HCT116 (cell line): ENCODE measurements at places on chromosomes 6 and 20. TPM values are rescaled to one million over a fixed set of nuclear protein-coding genes. Genes with fewer than 3 reads are reported as not detected.

SPO11 gene
- total RNA-seq, result not detected

- no peaks in the 10 kb centered on the region for H3K36me3 ChIP-seq
- no peaks in the 10 kb centered on the region for H3K4me1 ChIP-seq
- DNase-seq, result no peak
- H3K27me3 ChIP-seq, result no peaks in the 10 kb centered on the region
These were observed 24.5 kb upstream of the SNAP25 start for GRCh38 chr20:10194166-10194565.

RGS19 gene
- total RNA-seq, result 21.4 TPM

ARMC12 gene
- 0.79 TPM for total RNA-seq

DNA sequence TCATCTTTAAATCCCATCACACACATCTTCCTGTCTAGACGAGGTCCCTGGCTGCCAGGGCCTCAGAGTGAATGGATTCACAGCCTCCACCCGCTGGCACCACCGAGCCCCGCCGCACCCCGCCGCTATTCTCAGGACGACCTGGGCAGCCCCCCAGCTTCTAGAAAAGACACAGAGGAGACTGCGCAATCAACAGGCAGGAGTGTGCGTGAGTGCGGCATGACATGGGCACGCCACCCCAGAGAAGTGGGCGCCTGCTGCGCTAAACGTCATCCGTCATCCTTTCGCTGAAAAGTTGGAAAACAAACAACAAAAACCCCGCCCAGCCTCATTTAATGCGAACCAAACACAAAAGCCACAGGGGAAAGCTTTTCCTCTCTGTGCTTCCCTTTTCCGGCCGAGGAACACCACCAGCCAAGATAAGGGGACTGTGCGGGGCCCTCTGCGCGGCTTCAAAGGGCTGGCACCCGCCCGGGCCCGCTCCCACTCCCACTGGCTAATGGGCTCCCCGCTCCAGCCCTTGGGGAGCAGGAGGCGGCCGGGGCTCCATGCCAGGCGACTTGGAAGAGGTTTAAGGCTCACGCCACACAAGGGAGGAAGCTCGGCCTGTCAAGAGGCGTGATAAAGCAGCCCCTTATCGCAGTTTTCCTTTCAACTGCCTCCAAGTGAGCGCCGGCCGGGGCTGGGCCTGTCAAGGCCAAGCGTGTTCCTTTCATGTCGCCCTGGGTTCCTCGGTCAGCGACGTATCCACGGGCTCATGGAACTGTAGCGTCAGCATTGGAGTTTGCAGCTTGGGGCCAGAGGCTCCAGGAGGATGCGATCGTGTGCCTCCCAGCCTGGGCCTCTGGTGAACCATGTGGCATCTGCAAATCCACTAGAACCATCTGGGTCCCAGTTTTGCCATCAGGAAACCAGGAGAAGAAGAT is 50.1 kb downstream of the NFATC2 start:
- no peaks in the 10 kb centered on the region for H3K36me3 ChIP-seq
- no peak overlapping the region for H3K27ac ChIP-seq
- no peaks in the 10 kb centered on the region for H3K27me3 ChIP-seq
- no peak for DNase-seq

GRCh38 chr6:41872147-41872546 is 23.0 kb downstream of the USP49 start:
- no peak overlapping the region for H3K4me3 ChIP-seq
- no peak overlapping the region for H3K27ac ChIP-seq
- H3K27me3 ChIP-seq, result no peaks in the 10 kb centered on the region
- H3K4me1 ChIP-seq, result no peaks in the 10 kb centered on the region
- H3K36me3 ChIP-seq, result no peaks in the 10 kb centered on the region
- DNase-seq, result no peak

GRCh38 chr6:160917572-160917971 is 74.0 kb upstream of the MAP3K4 start:
- no peaks in the 10 kb centered on the region for H3K27me3 ChIP-seq
- no peak overlapping the region for H3K27ac ChIP-seq
- H3K36me3 ChIP-seq, result no peaks in the 10 kb centered on the region
- no peaks in the 10 kb centered on the region for H3K4me1 ChIP-seq
- DNase-seq, result no peak
- H3K4me3 ChIP-seq, result no peak overlapping the region

CYP24A1 gene
- 267 TPM for total RNA-seq

UST gene
- 6.1 TPM for total RNA-seq

SRSF12 gene
- total RNA-seq, result not detected

DNA sequence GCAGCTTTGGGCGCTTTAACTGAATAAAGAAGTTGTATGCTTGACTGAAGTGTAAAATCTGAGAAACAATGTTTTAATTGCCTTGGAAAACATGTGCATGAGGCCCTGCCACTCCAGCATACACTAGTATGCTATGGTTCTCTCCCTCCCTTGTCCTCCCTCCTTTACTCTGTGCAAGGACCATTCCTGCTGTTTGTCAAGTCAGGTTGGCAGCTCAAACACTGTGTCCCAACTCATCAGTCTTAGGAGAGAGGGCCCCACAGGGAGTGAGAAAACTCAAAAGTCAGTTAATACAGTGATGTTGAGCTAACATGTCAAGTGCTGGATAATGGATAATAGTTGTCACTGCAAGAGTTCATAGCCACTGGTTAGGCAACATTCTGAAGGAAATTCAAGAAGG is 543.6 kb downstream of the GRIK2 start:
- no peaks in the 10 kb centered on the region for H3K27me3 ChIP-seq
- H3K27ac ChIP-seq, result no peak overlapping the region

GRCh38 chr6:134427721-134428120 is 109.8 kb upstream of the SGK1 start:
- H3K27me3 ChIP-seq, result no peaks in the 10 kb centered on the region
- no peak overlapping the region for H3K27ac ChIP-seq

- no peak for DNase-seq
- H3K27me3 ChIP-seq, result no peaks in the 10 kb centered on the region
- no peak overlapping the region for H3K4me3 ChIP-seq
- no peaks in the 10 kb centered on the region for H3K4me1 ChIP-seq
- no peaks in the 10 kb centered on the region for H3K36me3 ChIP-seq
These were observed 1.0 kb downstream of the MAP1LC3A start for GRCh38 chr20:34559311-34560140.

DNA sequence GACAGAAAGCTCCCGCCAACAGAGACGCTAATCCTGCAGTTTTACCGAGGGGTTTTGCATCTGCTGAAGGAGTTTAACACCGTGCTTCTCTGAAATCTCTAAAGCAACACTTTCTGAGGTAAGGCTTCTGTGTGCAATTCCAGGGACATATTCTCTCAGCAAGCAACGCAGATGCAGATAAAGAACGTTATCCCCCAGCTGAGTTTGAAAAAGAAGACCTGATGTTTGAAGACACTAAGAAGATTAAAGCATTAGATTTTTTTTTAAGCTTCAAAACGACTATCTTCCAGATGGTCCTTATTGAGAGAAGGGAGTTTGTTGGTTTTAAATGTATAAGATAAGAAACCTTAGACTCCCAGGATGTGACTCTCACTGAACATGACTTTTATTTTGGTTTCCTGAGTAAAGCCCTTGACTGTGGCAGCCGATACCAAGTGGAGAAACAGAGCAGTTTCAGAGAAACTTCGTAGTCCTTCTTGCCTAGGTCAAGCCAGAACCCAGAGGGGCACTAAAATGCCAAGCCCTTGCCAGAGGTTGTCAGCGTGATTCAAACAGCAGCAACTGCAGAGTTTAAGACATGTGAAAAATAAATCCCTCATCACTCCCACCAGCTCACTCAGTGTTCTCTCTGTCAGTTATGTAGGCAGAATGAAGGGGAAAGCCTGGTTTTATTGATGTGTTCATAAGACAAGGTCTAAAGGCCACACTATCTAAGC is 353.3 kb upstream of the CNR1 start:
- H3K4me1 ChIP-seq, result no peaks in the 10 kb centered on the region
- peaks cover 17% of the 10 kb centered on the region; the same call in 1 of the 2 replicates for H3K27me3 ChIP-seq
- H3K36me3 ChIP-seq, result no peaks in the 10 kb centered on the region
- no peak for DNase-seq
- no peak overlapping the region for H3K27ac ChIP-seq

- no peak for DNase-seq
- H3K27me3 ChIP-seq, result no peaks in the 10 kb centered on the region
- H3K27ac ChIP-seq, result no peak overlapping the region
- H3K4me3 ChIP-seq, result no peak overlapping the region
These were observed 349.8 kb downstream of the PRKN start for GRCh38 chr6:162377735-162378134.

DNA sequence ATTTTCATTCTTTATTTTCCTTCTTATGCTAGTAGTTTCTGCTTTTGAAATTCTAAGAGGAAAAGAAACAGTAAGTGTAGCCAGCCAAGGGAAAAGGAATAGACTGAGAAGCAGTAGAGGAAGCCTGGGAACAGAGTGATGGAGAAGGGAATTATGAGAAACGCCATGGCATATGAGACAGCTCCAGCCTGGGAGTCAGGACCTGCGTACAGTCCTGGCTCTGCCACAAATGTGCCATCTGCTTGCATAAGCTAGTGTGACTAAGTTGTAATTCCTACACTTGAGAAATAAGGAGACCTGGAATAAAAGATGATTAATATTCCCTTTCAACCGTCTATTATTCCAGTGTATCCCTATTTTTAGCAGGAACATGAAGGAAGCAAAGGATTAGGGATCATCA is 47.5 kb downstream of the OSTM1 start:
- no peaks in the 10 kb centered on the region for H3K36me3 ChIP-seq
- H3K4me1 ChIP-seq, result peaks cover 3% of the 10 kb centered on the region; the same call in 1 of the 2 replicates
- no peak overlapping the region for H3K27ac ChIP-seq
- no peak for DNase-seq
- H3K4me3 ChIP-seq, result no peak overlapping the region

SMOC2 gene
- 0.42 TPM for total RNA-seq

DNA sequence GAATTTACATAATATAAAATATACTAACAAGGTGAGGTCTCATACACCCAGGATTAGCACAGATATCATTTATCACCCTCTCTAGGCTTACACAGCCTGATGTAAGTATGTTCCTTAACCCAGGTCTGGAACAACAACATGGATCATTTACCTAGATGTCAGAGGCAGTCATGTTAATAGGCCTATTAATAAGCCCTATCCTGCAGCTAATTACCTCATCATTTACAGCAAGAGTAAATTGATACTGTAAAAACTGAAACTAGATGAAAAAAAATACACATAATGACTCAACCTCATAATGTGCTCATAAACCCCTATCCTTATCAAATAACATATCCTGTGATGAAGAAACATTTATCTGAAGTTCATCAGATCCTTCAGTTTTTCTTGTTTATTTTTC is 334.3 kb upstream of the MANEA start:
- H3K36me3 ChIP-seq, result no peaks in the 10 kb centered on the region
- no peak for DNase-seq
- H3K4me3 ChIP-seq, result no peak overlapping the region
- no peak overlapping the region for H3K27ac ChIP-seq

GRCh38 chr6:98458708-98459107 is 375.7 kb upstream of the POU3F2 start:
- no peak for DNase-seq
- H3K4me1 ChIP-seq, result no peaks in the 10 kb centered on the region
- H3K27me3 ChIP-seq, result peaks cover 14% of the 10 kb centered on the region; the same call in 1 of the 2 replicates
- no peak overlapping the region for H3K27ac ChIP-seq
- no peak overlapping the region for H3K4me3 ChIP-seq
- no peaks in the 10 kb centered on the region for H3K36me3 ChIP-seq

COL21A1 gene
- not detected for total RNA-seq

DNA sequence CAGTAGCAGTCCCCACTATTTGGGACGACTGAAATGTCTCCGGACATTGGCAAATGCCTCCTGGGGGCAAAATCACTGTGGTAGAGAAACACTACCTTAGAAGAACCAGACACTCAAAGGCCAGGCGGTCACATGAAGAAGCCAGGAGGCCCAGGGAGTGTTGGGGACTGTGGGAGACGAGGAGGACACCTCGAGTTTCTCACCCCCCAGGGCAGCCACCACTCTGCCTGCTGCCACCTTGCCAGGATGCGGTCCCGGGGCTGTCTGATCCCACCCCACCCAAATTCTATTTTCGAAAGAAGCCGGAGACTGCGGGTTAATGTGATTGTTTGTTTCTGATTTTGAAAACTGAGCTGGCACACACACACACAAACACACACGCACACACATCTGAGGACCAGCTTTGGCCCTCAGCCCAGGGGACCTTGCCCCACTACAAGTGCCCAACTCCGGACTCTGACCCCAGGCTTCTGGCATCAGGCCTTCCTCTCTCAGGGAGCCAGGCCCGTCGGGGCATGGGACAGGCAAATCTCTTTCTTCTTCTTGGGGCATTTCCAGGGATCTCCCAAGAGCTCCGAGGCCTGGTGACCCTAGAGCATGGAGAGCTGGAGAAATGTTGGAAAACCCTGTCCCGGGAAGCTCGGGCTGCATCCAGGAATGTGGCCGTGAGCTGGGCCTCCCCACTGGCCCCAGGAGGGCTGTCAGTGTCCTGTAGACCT is 187.5 kb upstream of the PMEPA1 start:
- H3K4me1 ChIP-seq, result no peaks in the 10 kb centered on the region
- no peaks in the 10 kb centered on the region for H3K36me3 ChIP-seq
- H3K27ac ChIP-seq, result no peak overlapping the region
- DNase-seq, result no peak
- peaks cover 29% of the 10 kb centered on the region for H3K27me3 ChIP-seq

DNA sequence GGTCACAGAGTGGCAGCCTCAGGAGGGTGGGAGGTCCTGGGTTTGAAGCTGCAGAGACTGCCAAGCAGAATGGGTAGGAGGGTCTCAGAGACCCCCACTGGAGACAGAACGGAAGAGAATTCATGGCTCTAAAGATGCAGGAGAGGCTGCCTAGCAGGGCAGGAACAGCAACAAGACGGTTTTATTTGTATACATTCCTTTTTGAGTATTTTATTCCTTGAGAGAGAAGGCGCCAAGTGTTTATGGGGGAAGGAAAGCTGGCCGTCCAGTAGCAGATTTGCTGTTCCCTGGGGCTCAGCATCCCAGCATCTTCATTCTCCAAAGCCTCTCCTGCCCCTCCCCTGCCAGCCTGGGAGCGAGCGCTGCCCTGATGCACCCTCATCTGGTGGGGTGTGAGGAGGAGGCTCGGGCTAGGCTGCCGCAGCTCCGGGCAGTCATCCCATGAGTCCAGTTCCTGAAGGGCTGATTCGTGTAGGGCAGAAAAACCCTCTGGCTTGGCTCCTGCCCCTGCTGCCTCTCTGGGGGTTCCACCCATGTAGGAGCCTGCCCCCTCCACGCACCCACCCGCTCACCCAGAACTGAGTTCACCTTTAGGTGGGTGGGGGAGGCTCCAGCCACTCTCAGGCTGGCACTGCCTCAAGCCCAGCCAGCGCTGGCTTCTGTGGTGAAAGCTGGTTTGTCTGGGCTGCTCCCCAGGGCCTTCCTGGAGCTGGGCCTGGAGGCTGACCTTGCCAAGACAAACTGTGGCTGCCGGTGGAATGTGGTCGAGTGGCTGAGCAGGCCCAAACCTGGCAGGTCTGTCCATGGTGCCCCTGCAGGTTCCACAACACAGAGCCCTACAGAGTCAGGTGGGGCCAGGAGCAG is 32.4 kb downstream of the CPXM1 start:
- peaks cover 6% of the 10 kb centered on the region for H3K4me1 ChIP-seq
- no peak overlapping the region for H3K4me3 ChIP-seq
- no peaks in the 10 kb centered on the region for H3K27me3 ChIP-seq
- no peak overlapping the region for H3K27ac ChIP-seq
- no peaks in the 10 kb centered on the region for H3K36me3 ChIP-seq

- no peaks in the 10 kb centered on the region for H3K36me3 ChIP-seq
- H3K4me3 ChIP-seq, result no peak overlapping the region
- no peak overlapping the region for H3K27ac ChIP-seq
- peaks cover 8% of the 10 kb centered on the region; the same call in 1 of the 2 replicates for H3K4me1 ChIP-seq
- DNase-seq, result no peak
These were observed 2.1 kb upstream of the PTCHD4 start for GRCh38 chr6:48113130-48113529.

PRELID3B gene
- total RNA-seq, result 129 TPM

HMGN4 gene
- 73.8 TPM for total RNA-seq

GJA10 gene
- total RNA-seq, result not detected

CLVS2 gene
- total RNA-seq, result not detected

CPNE5 gene
- not detected for total RNA-seq
